ENCODE measurements at places on chromosomes 3 and 15.

GRCh38 chr15:42819786-42820185 lies 82.9 kb upstream of the CDAN1 start:
- no peak for DNase-seq

- no peak for DNase-seq
These were observed 5.8 kb downstream of the TLE3 start for GRCh38 chr15:70091726-70092463.

DNA sequence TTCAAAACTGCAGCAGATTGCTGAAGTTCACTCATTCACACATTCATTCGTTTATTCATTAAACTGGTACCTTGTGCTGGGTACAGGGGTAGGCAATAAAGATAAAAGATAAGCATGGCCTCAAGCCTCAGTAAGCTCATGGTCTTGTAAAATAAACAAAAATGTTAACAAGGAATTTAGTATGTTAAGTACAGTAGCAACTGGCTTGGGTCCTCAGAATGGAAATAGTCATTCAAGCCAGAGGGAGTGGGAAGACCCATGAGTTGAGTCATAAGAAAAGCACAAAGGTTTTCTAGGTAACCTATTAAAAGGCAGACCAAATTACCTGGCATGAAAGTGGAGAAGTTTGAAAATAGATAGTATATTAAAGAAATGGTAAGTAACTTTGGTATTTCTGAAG lies 163.3 kb downstream of the CDIN1 start:
- peak; percentile 9 for DNase-seq

- DNase-seq: no peak
These were observed 45.0 kb downstream of the LSM3 start for GRCh38 chr3:14223595-14223994.

- no peak for DNase-seq
These were observed 836.3 kb downstream of the SQOR start for GRCh38 chr15:46471096-46471495.

GRCh38 chr3:9808345-9809037 lies 1.6 kb upstream of the TTLL3 start:
- DNase-seq: no peak

GRCh38 chr15:78637776-78638435 lies 3.1 kb downstream of the CHRNB4 start:
- DNase-seq: no peak

GRCh38 chr3:36196058-36196457 lies 184.2 kb upstream of the STAC start:
- DNase-seq: no peak

All from BJ (cell line).